ENCODE measurements at places on chromosomes 3 and 15.

- DNase-seq = no peak
These were observed 117.4 kb upstream of the ADAMTS9 start for GRCh38 chr3:64805248-64805647.

DNA sequence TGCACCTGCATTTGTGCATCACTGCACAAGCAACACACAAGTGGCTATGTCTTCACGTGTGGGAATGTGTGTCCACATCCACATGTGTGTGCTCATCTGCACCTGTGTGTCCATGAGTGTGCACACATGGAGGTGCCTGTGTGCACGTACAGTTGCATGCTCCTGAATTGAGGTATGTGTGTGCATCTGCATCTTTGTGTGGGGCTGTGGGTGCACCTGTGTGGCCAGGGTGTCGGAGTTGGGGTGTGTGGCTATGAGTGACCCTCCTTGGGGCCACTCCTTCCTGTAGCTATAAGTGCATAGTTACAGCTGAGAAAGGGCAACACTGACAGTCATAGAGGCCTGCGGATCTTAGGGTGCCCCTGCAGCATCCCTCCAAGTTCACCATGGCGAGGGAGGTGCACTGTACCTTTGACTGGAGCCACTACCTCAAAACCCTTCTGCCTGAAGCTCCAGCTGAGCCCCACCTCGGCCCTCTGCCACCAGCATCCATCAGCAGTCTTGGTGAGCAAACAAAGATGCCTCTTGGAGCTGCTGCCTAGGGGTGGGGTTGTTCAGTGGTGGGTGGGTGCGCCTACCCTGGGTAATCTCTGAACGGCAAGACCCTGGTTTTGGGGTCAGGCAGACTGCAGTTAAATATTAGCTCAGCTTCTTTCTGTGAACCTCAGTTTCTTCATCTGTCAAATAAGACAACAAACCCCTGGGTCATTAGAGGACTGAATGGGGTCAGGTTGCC is 5.2 kb upstream of the HHATL start:
- DNase-seq = no peak

DNA sequence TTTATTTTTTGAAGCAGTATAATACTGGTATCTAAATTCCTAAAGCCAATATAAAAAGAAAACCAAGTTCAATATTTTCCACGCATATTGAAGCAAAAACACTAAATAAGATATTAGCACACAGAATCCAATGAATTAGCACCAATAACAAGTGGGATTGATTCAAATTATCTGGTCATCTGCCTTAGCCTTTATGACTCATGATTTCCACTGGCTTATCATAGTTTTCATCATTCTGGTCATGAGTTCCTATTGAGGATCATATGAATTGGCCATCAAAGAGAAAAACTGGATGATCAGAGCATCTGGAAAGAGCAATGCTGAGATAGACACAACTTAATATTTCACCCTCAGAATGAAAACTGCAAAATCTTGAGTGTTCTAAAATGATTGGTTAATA is 809.9 kb downstream of the MCTP2 start:
- no peak for DNase-seq

- DNase-seq = no peak
These were observed 15.8 kb downstream of the SCG5 start for GRCh38 chr15:32657198-32657883.

DNA sequence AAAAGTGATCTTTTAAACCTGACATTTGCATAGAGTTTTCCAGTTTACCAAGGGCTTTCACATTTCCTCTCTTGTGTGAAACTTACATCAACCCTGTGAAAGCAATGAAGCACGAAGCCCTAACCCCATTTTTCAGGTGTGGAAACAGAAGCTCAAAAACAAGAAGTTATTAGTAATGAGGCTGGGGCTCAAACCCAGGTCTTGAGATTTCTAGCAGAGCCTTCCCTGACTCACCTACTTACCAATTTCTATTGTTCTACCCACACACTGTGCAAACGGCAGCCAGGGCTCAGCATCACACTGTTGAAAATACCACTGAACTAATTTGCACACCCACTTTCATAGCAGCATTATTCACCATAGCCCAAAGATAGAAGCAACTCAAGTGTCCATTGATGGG is 117.8 kb upstream of the IGF1R start:
- no peak for DNase-seq

DNA sequence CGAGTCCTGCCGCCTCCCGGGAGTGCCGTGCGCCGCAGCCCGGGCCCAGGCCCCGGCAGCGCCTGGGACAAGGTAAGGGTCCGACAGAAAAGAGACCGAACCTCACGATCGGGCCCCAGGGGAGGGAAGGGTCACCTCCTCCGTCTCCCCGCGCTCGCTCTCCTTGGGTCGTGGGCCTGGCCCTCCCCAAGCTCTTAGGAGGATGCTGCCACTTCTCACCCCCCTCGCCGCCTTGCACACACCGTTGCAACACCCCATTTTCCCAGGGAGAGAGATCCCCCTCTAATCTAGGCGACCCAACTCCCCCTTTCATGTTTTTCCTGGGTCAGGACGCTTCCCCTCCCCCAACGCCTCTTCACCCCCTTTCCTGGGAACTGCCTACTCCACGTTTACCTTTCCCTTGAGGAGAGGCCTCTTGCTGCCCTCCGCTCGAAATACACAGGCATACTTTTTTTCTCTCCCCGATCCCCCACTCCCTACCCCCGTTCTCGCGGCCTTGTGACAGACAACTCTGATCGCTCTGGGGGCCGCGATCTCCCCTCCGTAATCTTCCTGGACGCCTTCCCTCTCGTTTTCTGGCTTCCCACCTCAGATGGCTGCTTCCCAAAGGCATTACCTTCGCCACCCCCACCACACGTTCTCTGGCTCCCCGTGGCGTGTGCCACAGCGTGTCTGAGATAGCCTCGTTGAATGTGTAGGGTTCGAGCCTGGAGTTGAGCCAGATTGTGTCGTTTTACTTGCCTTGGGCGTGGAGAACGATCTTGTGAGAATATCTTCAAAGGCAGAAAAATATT is 688 bp downstream of the SETD5 start:
- peak; percentile 63 for DNase-seq

- no peak for DNase-seq
These were observed 3.5 kb downstream of the RNU5B-1 start for GRCh38 chr15:65307978-65308377.

- no peak for DNase-seq
These were observed 74.2 kb downstream of the PGPEP1L start for GRCh38 chr15:98933406-98933805.

- DNase-seq = no peak
These were observed 246.7 kb upstream of the KCNH8 start for GRCh38 chr3:18901571-18901970.

DNA sequence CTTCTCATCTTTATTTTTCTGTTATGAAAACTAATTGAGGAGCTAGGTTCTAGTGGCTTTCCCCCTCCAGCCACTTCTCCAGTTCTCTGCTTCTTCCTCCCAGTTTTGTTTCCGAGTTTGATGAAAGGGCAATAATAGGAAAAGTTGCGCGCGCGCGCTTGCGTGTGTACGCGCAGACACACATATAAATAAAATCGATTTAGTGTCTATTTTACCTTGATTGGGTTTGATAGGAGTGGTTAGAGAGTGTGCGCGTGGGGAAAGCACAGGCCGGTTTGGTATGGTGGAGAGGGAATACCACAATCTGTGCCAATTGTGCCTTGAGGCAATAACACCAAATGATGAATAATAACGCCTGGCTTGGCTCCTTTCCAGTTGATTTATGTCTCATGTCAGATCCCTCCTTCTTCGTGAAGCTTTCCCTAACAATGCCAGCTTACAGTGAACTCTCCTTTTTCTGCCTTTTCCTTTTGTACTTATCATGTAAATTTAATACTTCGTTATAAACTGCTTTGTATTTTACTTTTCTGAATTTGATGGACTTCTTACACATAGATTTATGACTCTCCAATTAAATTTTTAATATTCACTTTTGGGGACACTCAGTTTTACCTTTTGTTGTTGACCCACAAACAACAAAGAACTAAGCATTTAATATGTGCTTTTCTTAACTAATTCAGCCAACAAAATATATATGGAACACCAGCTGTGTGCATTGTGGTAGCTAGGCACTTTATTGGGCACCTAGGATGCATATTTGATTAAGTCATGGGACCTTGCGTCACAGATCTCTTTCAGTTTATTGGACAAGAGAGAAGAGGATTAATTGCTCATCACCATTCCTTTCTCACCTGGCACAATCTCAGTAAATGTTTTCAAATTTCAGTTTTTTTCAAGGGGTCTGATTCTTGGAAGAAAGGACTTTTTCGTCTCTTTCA is 1.7 kb downstream of the TIPARP start:
- DNase-seq = peak; percentile 46

GRCh38 chr3:103393395-103394186 is 958.8 kb downstream of the ZPLD1 start:
- no peak for DNase-seq

- no peak for DNase-seq
These were observed 158.4 kb upstream of the CCDC54 start for GRCh38 chr3:107218864-107219269.

GRCh38 chr3:197173620-197174019 is 124.8 kb downstream of the DLG1 start:
- no peak for DNase-seq

GRCh38 chr3:45557471-45557870 is 37.1 kb upstream of the LIMD1 start:
- no peak for DNase-seq
